ENCODE measurements at places on chromosomes 5 and 9.

- no peak for DNase-seq
These were observed 981 bp downstream of the TCOF1 start for GRCh38 chr5:150358261-150359095.

GRCh38 chr5:154465169-154465568 is 12.9 kb downstream of the HAND1 start:
- no peak for DNase-seq

- DNase-seq = no peak
These were observed 173.9 kb downstream of the HSPA4 start for GRCh38 chr5:133225671-133226152.

DNA sequence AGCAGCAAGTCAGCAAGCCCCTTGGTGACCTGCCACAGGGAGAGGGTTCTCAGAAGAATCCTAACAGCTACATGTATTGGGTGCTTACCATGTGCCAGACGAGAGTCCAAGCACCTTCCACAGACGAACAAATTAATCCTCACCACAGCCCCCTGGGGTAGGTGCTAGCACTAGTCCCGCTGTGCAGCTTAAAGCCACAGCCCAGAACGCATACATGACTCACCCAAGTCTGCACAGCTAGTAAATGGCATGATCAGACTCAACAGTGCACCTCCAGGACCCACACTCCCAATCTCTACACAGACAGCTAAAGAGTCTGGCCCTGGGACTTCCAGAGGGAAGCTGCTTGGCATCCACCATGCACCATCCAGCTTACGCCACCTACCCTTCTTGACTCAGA is 111.5 kb downstream of the PAX5 start:
- DNase-seq = no peak

GRCh38 chr9:126390923-126391322 is 64.3 kb downstream of the MVB12B start:
- no peak for DNase-seq

GRCh38 chr5:78983601-78984438 is 1.3 kb downstream of the ARSB start:
- DNase-seq = no peak

GRCh38 chr9:12712532-12712931 is 19.3 kb downstream of the TYRP1 start:
- no peak for DNase-seq
